Activated T-cell treated with anti-CD3 and anti-CD28 coated beads for 4 hours (primary cell): ENCODE measurements at places on chromosomes 7 and 10.

GRCh38 chr7:738241-738640 is 11.2 kb upstream of the PRKAR1B start:
- DNase-seq, result no peak

GRCh38 chr10:11249152-11249807 is 231.6 kb downstream of the CELF2 start:
- no peak for DNase-seq

GRCh38 chr10:3180355-3181025 is 7.9 kb upstream of the PITRM1 start:
- no peak for DNase-seq

DNA sequence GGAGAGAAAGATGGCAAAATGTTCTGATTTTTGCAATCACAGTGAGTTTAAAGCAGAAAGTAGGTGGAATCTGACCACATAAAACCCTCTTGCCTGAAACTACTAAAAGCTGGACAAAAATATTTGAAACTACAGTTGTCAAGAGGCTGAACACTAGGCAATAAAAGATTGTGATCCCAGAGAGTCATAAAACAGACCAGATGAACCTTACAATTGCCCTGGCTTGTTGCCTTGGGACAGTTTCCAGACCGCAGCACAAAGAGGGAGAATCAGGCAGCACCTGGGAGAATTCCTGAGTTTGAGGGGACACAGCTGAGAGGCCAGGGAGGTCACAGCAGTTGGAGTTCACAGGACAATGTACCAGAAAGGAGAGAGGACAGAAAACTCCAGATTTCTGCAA is 107.3 kb upstream of the NANOS1 start:
- DNase-seq, result no peak

DNA sequence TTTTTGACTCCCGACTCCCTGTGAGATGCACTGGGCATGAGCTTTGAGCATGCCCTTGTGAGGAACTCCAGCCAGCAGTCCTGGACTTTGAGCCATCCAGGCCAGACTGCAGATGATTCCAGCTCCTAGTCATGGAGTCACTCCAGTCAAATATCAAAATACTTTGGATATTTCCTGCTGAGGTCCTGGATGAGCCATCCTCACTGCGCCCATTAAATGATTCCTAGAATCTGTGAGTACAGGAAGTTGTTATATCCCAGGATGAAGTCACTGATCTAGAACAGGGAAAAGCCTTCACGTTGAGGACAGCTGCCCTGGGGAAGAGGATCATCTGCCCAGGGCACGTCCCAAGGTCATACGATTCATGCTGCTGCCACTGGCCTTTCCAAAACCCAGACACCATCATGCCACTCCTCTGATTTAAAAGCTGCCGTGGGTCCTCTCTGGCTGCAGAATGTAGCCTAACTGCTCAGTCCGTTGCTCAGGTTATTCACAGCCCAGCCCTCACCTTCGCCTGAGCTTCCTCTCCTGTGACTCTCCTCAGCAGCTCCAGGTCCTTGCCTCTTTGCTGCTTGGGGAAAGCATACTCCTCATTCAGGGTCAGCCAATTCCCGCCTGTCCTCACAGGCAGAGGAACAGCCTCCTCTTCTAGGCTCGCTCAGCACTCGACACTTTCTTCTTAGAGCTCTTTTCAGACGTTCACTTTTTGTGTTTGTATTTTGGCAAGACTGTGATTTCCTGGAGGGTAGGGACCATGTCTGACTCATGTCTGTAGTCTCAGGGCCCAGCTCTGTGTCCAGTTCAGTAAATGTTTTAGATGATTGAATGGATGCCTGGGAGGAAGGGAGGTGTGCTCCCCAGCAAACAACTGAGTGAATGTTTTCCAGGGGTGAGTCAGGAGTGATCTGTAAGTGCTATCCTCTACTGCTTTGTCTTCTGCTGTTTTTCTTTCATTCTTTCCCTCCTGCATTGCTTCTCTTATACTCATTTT is 157.8 kb downstream of the SNX10 start:
- DNase-seq, result no peak

DNA sequence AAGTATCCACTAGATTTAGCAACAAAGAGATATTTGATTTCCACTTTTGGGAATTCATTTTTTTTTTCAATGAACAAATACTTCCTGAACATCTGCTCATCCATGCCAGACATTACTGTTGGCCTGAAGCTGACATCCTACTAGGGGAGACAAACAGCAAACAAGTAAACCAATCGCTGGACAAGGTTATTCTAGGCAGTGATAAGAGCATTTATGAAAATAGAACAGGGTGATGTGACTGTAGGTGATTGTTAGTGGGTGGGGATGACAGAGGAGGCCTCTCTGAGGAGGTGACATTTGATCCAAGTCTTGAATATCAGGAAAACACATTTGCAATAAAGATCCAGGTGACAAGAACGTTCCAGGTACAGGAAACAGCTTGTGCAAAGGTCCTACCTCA is 89.1 kb upstream of the FAM180A start:
- no peak for DNase-seq

DNA sequence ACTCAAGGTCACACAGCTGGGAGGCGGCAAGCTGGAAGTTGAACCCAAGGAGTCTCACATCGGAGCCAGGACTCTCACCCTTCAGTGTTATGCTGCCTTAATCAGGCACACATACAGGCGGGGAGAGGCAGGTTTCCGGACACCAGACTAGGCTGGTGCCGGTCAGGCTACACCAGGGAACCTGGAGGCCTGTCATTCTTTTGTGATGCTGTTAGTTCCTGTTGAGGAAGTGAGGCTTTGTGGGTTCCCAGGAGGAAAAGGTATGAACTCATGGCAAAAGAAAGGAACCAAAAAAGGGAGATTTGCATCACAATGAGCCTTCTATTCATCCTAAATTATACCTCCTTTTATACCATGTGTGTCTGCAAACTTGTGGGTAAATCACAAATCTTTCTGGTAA is 103.8 kb downstream of the TCF7L2 start:
- DNase-seq, result no peak

- DNase-seq, result no peak
Observed at GRCh38 chr7:107891636-107892366, 818 bp downstream of the DLD start.

GRCh38 chr10:9331583-9332008 is 1277.1 kb downstream of the GATA3 start:
- no peak for DNase-seq

- DNase-seq, result no peak
Observed at GRCh38 chr7:50657341-50657873, 92.2 kb upstream of the DDC start.

GRCh38 chr10:78903341-78903940 is 165.3 kb upstream of the ZMIZ1 start:
- no peak for DNase-seq

- no peak for DNase-seq
Observed at GRCh38 chr7:148146346-148146745, 444.2 kb upstream of the C7orf33 start.

- no peak for DNase-seq
Observed at GRCh38 chr7:31975546-31975945, 94.7 kb downstream of the PDE1C start.

DNA sequence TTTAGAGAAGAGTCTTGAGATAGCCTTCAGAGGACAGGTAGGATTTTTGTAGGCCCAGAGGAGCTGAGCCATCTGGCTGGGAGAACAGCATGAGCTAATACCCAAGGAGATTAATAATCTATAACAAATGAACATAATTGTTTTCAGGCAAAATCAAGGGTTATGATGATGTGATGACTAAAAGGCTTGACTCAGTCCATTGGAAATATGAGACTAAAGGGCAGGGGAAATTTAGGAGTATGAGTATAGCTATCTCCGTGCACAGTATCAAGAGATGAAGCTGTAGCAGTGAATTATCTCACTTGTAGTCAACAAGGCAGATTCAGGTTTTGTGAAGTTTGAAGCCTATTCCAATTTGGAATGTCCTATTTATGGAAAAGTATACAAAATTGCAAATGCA is 40.1 kb downstream of the CSTF2T start:
- DNase-seq, result no peak

DNA sequence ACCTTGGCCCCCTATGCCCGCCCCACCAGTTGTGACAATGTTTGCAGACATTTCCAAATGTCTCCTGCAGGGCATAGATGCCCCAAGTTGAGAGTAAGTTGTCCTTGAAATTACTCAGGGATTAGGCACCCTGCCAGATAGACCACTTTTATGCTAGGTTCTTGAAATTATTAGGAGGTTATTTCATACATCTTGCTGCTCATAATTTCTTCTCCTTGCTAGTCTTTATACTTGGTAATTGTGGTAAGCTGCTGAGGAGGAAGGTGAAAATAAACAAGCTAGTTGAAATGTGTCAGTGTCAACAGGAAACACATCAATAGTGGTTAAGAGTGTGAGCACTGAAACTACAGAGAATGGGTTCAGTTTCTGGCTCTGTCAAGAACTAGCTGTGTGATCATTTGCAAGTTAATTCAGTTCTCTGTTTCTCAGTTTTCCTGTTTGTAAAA is 63.7 kb upstream of the AOAH start:
- no peak for DNase-seq

- DNase-seq, result no peak
Observed at GRCh38 chr10:96309628-96310320, 5.5 kb downstream of the DNTT start.
